ENCODE measurements at places on chromosomes 2 and 18.

GRCh38 chr2:68083346-68083745, 20.5 kb upstream of the C1D start:
- DNase-seq, result no peak

DNA sequence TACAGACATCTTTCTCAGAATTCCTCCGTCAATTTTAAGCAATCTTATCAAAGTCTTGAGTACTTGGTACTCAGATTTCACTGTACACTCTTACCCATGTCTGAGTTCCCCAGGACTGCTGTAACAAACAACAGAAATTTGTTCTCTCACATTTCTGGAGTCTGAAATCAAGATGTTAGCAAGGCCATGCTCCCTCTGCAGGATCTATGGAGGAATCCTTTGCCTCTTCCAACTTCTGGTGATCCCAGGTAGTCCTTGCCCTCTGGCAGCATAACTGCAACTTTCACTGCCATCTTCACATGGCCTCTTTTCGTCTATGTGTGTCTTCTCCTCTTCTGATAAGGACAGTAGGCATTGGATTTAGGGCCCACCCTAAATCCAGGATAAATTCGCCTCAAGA, 17.1 kb upstream of the CACNB4 start:
- no peak for DNase-seq

DNA sequence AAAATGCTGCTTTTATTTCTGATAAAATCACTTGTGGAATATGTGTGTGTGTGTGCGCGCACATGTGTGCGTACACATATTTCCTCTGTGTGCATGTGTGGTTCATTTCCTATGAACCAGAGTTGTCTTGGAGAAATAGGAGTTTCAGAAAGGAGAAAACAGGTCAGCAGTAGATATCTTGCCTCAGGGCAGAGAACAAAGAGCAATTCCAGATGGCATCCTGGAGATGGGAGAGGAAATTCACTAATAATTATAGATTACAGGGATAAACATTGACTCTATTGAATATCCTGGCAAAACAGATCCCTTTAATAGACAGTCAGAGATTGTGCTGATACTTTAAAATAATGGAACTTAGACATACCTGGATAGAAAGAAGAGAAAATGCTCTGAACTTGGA, 298.0 kb downstream of the TRIB2 start:
- no peak for DNase-seq

DNA sequence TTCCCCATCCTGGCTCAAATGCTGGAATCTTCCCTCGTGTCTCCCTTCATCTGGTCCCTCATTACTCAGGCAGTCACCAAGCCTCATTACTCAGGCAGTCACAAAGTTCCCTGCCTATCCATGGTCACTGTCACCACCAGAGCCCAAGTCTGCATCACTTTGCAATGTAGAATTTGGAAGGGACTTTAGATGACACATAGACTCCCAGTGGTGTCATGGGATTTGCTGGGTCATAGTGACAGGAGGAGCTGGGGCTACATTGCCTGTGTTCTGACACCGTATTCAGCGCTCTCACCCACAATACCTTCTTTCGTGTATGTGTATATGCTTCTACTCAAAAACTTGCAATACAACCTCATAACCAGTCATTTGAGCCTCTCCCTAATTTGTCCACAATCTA, 2.1 kb upstream of the EMILIN1 start:
- no peak for DNase-seq

DNA sequence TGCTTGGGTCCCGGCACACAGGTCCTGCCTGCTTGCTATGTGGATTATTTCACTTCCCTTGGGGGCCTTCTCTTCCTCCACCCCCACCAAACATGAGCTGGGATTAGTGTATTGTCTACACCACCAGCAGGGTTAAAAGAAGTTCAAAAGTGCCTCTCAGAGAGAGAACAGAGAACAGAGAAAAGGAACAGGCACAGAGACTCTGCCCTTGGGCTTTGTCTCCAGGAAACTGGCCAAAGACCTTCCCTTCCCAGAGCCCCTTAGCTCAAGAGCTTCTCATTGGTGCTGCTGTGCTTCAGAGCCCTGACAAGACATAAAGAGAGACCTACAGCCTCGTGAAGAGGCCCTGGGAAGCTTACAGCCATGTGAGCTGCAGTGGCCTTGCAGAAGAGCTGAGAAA, 7.1 kb upstream of the FIGLA start:
- no peak for DNase-seq

GRCh38 chr2:36549165-36549574, 48.8 kb downstream of the FEZ2 start:
- no peak for DNase-seq

GRCh38 chr2:160952464-160953254, 207.6 kb upstream of the TANK start:
- no peak for DNase-seq

DNA sequence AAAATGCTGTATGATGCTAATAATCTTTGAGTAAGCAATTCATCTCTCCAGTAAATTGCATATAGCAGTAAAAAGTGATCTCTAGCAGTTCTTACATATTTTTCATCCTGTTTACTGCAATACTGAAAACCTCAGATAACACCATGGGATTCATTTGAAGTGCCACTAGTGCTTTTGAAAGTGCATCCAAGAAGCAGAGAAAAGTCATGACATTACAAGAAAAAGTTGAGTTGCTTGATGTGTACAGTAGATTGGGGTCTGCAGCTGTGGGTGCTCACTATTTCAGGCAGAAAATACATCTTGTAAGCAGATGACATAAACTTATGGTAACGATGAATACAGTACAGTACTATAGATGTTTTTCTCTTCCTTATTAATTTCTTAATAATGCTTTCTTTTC, 1984.9 kb upstream of the LRRTM1 start:
- no peak for DNase-seq

DNA sequence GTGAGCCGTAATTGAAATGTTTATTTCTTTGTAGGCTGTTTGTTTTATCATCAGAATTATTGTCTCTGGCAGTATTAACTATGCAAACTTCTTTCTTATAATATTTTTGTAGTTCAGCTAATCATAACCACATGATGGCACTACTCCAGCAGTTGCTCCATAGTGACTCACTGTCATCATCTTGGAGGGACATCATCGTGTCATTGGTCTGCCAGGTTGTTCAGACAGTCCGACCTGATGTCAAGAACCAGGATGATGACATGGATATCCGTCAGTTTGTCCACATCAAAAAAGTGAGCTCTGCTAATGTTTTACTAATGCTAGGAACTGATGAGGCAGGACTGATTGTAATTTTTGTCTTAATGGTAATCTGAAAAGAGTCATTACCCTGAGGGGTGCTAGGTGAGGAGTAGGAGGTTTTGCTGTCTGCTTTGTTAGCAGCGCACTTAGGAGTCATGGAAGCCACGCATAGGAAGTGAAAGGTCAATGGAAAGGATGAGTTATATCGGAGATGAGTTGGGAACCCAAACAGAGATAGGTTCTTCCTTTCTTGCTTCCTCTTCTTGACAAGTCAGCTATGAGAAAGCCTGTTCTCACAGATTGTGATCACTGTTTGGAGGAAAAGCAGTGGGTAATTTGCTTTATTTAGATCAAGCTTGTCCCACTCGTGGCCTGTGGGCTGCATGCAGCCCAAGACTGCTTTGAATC, 49.2 kb downstream of the PIKFYVE start:
- DNase-seq, result no peak

DNA sequence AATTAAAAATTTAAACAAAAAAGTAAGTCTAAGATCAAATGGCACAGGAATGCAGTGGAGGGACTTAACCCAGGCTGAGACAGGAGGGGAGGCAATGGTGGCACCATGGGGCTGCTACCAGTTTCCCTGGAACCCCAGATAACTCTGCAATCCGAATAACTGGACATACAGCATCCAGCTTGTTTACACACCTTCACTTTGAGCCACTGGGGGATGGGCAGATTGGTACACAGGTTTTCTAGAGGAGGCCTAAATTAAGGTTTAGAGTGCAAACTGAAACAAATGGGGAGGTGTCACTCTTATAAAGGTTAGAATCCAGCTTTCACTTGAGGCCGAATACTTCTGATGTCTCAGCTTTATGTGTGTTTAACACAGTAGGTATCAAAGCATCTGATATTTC, 189.3 kb upstream of the FN1 start:
- no peak for DNase-seq

GRCh38 chr2:134558208-134558830, 160.5 kb downstream of the TMEM163 start:
- no peak for DNase-seq
